NCI-H1092 (cell line): ENCODE measurements at places on chromosomes 16 and 17.

DNA sequence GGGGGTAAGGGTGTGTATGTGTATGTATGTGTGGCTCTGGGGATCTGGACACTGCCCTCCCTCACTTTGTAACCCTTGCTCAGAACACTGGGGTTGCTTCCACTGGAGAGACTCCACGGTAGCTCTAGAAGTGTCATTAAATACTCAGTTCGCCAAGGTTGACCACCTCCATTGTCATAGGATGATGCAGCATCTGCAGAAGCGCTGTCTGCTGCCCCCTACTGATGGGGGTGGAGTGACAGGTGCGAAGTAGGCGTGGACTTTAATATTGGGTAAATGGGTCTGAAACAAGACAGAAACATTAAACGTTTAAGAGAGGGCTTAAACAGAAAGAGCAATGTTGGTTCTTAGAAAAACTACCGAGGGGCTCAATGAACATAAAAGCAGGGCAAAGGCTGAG is 35.5 kb upstream of the STAC2 start:
- DNase-seq, result no peak

DNA sequence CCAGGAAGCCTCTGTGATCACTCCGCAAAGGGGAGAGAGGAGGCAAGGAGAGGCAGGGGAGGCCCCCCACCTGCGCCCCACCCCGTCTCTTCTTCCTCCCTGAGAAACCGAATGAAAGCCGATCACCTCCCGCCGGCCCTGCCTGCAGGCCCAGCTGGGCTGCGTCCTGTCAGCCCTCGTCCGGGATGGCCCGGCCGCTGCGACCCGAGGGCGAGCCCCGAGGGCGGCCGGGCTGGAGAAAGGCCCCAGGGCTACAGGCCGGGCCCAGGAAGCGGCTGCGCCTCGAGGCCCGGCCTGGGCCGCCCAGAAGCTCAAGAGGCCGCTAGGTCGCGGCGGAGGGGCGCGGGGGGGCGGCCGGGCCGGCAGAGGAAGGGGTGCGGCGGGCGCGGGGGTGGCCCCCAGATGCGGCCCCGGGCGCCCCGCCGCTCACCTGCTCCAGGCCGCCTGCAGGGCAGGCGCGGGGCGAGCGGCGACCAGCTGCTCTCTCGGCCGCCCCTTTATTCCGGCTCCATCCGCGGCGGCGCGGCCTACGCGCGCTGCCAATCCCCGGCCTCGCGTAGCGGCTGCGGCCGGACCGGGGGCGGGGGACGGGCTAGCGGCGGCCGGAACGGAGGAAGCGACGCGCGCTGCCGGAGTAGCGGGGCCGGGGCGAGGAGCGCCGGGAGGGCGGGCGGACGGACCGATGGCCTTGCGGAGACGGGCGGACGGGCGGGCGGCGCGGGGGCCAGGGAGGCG is at the start of gene ZNF319:
Gene ZNF319, minus strand, starts transcription at position 702 of the 735 bp plus-strand sequence. CDS start 2,407 bp downstream, outside the sequence.
- DNase-seq, result no peak

GRCh38 chr17:75877752-75878173 is 618 bp downstream of the TRIM47 start:
- peak; percentile 57 for DNase-seq

DNA sequence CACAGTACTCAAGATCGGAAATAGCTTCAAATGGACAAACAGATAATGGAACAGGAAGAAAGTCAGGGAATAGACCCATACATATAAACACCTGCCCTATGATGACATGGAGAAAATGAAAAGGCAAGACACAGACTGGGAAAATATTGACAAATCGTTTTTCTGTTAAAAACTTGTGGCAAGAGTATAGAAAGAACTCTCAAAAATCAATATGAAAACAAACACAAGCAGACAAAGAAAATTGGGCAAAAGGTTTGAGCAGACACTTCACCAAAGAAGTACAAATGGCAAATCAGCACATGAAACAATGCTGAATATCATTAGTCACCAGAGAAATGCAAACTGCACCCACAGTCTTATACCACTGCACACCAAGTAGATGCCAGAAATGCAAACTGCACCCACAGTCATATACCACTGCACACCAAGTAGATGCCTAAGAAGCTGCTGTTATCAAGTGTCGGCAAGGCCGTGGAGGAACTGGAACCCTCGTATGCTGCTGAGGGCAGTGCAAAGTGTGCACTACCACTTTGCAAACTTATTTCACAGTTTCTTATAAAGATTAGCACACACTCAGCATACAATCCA is 123.5 kb upstream of the CHMP6 start:
- DNase-seq, result no peak

DNA sequence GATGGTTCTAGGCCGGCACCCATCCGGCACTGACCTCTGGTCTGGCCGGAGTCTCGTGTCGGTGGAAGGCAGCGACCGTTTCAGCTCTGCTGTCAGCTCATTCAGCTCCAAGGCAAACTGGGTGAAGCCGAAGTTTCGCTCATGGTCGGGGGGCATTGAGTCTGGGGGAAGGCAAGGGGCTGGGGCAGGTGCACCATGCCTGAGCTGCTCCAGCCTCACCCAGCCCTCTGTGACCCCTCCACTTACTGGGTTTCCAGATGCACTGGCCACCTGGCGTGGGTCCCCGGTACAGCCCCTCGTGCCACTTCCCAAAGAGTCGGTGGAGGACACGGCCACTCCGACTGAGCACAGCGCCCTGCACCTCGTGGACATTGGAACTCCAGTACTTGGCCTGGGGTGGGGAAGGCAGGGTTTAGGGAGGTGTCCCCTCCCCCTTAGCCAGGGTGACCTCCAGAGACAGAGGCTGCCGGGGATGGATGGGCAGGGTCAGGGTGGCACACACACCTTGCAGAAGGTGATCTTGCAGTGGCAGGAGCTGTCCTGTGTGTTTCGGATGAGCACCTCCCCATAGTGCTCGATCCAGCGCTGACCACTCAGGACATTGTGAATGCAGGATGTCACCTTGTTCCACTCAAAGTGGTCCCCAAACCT is 12.6 kb downstream of the OSBPL7 start:
- no peak for DNase-seq

GRCh38 chr17:8991514-8992285 is 26.2 kb upstream of the PIK3R5 start:
- peak; percentile 2 for DNase-seq

GRCh38 chr17:18182978-18183333 is 672 bp upstream of the ALKBH5 start:
- peak; percentile 53 for DNase-seq
